Left hindlimb (tissue), 1 donor: ENCODE measurements at places on chromosomes 11 and 22.

DNA sequence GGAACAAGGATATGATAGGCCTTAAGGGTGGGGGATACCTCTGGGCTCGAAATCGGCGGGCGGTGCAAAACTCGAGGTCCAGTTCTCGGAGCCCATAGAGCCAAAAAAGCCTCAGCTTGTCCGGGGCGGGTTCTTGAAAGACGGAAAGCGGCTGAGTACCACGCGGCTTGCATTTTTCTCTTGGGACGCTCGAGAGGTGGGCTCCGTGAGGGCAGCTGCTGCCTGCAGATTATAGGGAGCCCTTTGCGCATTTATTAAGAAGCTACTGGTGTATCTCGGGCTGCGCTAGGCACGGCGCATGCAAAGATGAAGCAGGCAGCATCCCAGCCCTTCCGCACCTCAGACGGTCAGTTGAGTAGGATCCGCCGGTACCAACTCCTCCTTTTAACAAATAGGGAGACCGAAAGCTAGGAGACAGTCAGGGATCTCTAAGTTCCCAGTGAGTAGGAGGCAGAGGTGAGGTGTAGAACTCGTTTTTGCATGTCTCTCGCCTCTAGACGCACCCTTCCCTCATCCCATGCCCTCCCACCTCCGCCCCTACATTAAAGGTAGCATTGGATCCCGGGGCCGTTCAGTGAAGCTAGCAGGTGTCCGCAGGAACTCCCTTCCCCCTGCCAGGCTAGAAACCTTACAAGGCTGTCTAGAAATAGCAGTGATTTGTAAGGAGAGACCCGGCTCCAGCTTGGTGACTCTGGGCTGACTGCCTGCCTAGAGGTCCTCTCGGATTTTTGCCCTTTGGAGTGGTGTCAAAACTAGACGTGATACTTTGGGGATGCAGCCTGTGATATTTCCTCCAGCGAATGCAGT is 768 bp downstream of the LDHA start:
- no peak for DNase-seq

- DNase-seq: no peak
Observed at GRCh38 chr22:46465345-46465720, 72.1 kb downstream of the CELSR1 start.

- DNase-seq: no peak
Observed at GRCh38 chr11:2213890-2214526, 42.4 kb upstream of the TH start.

- DNase-seq: no peak
Observed at GRCh38 chr11:66934950-66935779, 23.0 kb downstream of the PC start.
